ENCODE measurements at places on chromosomes 5 and 9.

- no peak for DNase-seq
Measured at GRCh38 chr5:71877511-71877910, 158.4 kb downstream of the CARTPT start.

GRCh38 chr5:34957857-34958690 is 28.7 kb downstream of the DNAJC21 start:
- DNase-seq = no peak

- no peak for DNase-seq
Measured at GRCh38 chr9:6218099-6218502, 2.5 kb downstream of the IL33 start.

- DNase-seq = no peak
Measured at GRCh38 chr5:178227138-178227659, 5.4 kb downstream of the PHYKPL start.

DNA sequence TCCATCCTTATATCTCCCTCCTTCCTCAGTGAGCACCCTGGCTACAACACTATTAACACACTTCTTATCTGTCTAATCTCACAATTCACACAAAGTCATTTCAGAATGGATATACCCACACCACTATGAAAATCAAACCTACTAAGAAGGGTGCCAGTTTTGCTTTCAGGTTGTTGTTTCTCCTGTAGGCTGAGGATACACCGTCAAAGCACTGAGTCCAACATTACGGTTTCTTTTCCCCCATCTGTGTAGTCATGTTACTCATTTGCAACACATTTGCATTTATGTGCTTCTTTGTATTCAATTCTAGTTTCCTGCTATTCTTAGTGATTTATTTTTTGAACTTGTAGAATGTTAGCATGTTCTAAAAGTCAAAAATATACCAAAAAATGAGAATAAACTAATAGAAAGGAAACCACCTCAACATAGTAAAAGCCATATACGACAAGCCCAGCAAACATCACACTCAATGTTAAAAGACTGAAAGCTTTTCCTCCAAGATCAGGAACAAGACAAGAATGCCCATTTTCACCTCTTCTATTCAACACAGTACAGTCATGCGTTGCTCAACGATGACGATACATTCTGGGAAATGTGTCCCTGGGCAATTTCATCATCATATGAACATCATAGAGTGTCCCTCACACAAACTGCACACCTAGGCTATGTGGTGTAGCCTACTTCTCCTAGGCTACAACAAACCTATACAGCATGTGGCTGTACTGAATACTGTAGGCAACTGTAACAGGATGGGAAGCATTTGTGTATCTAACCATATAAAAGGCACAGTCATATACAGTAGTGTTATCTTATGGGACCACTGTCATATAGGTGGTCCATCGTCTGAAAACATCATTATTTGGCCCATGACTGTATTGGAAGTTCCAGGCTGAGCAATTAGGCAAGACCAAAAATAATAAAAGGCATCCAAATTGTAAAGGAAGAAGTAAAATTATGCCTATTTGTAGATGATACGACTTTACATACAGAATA is 6.3 kb downstream of the ROR2 start:
- no peak for DNase-seq

GRCh38 chr5:157172403-157172802 is 6.3 kb upstream of the GARIN3 start:
- DNase-seq = no peak

GRCh38 chr5:17388717-17389116 is 109.3 kb upstream of the TAF11L2 start:
- DNase-seq = no peak
